WTC11 (cell line): ENCODE measurements at places on chromosomes 11 and 22.

GRCh38 chr22:50308986-50309600 lies 1.6 kb upstream of the PLXNB2 start:
- DNase-seq, result no peak

- no peak for DNase-seq
Measured at GRCh38 chr11:61543606-61544306, 35.2 kb downstream of the LRRC10B start.

DNA sequence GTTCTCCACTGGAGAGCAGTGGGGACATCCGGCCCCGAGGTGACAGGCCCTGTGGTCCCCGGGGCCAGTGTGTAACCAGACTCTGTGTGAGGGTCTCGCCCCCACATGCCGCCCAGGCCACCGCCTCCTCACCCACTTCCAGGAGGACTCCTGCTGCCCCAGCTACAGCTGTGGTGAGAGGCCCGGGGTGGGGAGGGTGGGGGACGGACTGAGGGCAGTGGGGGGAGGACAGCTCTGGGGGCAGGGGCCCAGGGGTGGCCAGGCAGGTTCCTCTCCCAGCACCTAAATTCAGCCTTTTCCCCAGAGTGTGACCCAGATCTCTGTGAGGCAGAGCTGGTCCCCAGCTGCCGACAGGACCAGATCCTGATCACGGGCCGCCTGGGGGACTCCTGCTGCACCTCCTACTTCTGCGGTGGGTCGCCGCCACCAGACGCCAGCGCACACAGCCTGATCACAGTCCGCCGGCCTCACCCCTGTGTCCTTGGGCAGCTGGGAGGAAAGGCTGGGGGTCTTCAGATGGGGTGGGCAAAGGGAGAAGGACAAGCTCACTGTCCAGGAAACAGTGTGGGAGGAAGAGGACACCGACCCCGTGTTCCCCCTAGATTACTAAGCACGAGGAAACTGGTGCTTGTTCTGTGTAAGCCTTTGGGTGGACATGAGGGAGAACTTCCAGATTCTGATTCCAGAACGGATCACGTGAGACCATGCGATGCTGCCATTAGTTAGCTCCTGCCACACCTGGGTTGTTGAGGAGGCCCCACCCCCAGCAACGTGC lies 84.4 kb upstream of the MYOD1 start:
- no peak for DNase-seq

- DNase-seq, result no peak
Measured at GRCh38 chr11:39690856-39691255, 1768.6 kb downstream of the LRRC4C start.

DNA sequence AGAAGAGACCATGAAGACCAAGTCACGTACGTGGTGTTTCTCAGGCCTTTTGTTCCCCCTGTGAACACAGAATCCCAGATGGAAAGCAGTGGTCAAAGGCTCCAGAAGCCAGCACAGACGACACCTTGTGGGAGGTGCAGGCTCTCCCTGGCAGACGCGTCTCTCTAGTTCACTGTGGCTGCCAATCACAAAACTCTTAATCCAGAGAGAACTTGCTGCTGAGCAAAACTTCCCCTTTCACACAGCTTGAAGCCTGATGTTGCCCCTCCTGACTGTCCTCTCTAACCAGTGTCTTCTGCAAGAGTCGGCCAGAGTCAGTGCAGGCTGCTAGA lies 67.1 kb downstream of the PIWIL3 start:
- DNase-seq, result no peak

DNA sequence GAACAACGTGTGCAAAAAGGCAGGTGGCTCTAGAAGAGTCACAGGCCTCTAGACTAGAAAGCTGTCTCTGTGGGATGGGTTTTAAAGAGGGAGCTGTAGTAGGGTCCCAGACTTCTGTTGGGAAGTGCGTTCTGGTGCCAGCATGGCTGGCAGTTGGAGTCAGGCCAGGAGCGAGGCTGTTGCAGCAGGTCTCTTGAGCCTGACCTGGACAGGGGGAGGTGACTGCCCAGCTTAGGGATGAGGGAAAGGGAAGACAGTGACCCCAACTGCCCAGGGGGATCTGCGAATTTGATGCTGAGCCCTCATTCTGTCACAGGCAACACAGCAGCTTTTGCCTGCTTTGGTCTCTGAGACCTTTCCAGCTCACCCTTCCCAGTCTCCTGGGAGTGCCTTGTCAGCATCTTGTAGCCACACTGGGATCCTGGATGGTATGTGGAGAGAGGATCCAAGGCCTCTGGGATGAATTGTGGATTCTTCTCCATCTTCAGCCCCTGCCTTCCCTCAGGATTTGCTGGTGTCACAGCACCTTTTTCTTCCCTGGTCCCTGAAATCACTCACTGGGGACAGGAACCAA lies 3.4 kb downstream of the TSKU start:
- no peak for DNase-seq

DNA sequence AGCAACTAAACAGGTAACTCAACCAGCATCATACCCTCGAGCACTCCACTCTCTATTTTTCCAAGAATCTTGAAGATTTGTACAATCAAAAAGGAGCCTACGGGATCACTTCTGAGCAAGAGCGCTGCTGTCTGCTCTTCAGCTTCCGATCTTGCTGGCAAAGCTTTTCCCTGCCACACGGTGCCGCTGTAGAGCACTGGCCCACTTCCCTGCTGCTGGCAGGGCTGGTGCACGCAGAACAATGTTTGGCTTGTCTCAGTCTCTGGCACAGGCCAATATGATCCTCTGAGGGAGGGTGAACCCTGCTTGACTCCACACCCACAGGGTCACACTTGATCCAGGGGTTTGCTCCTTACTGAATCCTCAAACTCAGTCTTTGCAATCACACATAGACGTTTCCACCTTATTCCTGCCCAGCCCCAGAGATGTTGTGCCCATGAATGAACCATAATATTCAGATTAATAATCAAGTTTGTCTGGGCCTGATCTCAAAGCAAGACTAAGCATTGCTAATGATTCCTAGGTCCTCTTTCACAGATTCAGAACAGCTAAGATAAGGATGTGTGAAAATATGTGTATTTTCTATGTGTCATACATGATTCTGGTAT lies 536.6 kb downstream of the SOX6 start:
- DNase-seq, result peak; percentile 77

DNA sequence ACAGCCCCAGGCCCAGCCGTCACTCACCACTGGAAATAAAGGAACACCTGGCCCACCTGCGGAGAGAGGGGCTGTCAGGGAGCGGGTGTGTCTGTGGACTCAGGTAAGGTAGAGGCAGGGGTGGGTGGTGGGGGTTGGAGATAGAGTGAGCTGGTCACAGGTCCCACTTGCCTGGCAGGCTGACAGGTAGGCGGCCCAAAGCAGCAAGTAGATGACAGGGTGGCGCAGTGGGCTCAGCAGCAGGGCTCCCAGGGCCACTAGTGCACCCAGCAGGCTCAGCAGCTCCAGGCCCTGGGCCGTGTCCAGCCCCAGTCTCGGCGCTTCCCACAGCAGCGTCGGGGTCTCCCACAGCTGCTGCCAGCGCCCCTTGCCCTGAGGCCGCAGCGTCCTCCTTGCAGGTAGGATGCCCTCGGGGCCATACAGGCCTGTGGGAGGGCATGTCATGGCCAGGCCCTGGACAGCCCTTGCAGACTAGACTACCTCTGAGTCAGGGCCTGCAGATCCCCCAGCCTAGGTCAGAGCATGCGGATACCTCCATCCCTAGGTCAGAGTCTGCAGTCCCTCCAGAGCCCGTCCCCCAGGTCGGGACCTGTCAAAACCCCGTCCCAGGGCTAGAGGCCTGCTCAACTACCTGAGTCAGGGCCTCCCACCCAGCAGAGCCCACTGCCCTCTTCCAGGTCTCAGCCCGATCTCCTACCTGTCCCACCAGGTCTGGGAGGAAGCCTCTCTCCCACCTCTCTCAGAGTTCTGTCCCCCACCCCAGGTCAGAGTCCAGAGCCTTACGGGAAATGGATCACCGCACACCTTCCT lies 686 bp downstream of the LMF2 start:
- no peak for DNase-seq

- no peak for DNase-seq
Measured at GRCh38 chr11:121581607-121582006, 128.8 kb upstream of the SORL1-AS1 start.

DNA sequence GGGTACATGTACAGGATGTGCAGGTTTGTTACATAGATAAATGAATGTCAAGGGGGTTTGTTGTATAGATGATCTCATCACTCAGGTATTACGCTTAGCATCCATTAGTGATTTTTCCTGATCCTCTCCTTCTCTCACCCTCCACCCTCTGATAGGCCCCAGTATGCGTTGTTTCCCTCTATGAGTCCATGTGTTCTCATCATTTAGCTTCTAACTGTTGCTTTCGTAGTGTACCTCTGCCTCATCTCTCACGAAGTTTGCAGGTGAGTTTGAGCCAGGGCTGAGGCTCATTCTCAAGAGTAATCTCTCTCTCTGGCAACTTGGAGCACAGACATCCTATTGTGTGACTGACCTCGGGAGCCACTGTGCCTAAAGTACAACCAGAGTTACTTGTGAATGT lies 4.7 kb upstream of the HBE1 start:
- DNase-seq, result no peak

DNA sequence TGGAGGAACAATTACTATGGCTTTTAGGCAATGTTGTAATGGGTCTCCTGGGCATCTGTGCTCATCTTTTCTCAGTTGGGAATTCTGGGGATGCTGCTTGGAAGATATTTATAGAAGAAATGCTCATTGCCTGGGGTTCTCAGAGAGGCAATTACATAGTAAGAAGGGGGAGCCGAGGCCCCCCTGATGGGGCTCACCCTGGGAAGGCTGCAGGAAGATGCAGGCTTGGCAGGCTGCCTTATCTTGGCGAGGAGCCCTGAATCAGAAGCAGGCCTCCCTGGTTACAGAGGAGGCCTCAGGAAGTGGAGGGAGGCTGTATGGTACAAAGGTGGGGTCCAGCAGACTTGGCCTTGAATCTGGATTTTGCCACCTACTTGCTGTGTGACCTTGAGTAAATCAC lies 60.6 kb upstream of the CRYBB3 start:
- no peak for DNase-seq

DNA sequence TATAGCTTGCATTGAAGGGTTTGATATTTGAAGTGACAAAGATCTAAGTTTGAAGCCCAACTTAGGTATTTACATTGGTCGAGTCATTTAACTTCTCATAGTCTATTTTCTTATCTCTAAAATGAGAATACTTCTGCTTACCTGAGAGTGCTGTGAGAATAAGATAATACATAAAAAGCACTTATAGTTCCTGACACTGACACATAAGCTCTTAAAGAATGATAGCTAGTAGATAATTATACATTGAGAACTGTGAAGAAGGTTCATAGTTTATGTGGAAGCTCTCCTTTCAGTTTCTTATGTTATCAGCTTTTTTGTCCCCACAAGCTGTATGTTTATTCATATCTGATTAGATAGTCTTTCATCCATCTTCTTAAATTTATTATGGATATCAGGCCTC lies 4.8 kb downstream of the PPME1 start:
- no peak for DNase-seq

DNA sequence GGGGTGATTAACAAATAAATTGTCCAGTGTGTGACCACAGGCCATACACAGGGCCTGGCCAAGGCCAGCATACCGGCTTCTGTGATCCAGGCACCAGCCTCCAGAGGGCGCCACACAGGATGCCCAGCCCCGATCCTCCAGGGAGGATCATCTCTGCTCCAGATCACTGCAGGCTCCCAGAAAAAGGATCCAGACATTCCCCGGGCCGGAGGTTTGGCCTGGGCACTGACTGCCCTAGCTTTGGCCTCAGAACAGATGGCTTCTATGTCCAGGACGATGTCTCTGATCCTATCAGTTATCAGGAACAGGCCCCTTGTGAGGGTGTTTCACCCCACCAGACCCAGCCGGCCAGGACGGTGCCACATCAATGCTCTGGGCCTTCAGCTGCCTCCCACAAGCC lies 74.5 kb upstream of the LMO1 start:
- DNase-seq, result peak; percentile 82

DNA sequence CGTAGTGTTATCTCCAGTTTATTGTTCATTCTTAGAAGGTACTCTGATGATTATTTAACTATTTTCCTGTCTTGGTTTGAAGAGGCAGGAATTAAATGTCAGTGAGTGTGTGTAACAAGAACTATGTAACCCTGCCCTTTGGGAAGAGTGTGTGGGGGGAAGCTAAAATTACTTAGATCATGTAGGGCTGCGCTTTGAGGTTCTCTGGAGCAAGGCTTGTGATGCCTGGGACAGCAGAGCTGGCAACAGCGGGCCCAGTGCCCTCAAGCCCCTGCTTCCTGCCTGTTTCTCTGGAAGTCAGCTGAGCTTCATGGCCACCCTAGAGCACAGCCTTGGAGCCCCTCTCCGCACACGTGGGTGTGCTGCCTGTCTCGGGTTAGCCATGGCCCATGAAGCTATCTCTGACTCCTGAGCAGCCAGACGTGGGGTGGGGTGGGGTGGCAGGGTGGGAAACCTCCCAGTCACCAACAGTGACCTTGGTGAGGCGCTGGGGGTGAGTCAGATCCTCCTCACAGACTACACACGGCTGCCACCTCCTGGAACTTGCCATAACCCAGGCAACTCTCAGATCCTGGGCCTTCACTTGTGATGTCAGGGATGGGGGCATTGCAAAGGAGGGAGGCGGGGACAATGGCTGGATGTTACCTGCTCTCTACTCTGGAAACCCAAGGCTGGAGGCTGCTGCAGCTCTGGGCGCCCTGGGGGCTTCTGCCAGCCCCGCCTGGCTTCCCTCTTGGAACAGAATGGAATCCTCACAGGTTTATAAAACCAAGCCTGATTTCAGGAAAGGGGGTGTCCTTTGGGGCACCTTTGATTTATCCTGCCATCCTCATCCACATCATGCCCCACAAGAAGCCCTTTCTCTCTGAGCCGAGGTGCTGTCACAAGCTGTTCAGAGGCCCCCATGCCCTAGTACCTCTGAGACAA lies 88.6 kb downstream of the SNX19 start:
- DNase-seq, result peak; percentile 78

GRCh38 chr11:66904055-66904454 lies 47.2 kb downstream of the LRFN4 start:
- DNase-seq, result no peak
